ENCODE measurements at places on chromosomes 7 and 10.

DNA sequence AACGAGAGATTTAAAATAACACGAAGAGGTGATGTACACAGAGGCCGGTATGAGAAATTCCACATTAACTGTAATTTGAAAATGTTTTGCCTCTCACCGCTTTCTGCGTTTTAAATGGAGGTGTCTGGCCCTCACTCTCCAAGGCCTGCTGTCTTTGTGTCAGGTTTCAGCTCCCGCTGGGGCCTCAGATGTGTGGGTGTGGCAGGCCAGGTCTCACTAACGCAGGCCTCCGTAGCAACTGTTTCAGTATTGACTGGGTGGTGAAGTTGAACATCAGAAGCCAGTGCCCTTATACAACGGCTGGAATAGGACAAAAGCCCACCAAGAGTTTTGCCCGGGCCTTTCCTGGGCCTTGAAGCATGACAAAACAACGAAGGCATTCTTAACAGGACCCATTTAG, 303.1 kb downstream of the ADARB2 start:
- no peak for DNase-seq

DNA sequence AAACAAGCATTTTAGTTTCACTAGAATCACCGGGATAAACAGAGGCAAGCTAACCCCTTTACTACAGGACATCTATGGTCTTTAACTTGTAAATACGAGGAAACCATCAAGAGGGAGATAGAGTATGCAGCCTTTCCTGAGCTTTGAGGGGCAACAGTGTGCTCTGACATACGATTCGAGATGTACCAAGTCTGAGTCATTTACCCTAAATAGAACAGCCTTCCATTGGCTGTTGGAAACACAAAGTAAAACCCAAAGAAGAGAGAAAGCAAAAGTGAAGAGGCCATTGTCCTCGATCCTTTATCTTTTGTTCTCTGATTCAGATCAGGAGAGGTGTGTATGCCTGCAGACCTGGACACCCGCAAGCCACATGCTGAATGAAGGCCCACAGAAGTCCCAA, 289.5 kb downstream of the KCNMA1 start:
- no peak for DNase-seq

- peak; percentile 45 for DNase-seq
Measured at GRCh38 chr7:100588438-100588837, 2.3 kb downstream of the FBXO24 start.

- DNase-seq: peak; percentile 88
Measured at GRCh38 chr7:93327006-93327633, 95.0 kb downstream of the VPS50 start.

DNA sequence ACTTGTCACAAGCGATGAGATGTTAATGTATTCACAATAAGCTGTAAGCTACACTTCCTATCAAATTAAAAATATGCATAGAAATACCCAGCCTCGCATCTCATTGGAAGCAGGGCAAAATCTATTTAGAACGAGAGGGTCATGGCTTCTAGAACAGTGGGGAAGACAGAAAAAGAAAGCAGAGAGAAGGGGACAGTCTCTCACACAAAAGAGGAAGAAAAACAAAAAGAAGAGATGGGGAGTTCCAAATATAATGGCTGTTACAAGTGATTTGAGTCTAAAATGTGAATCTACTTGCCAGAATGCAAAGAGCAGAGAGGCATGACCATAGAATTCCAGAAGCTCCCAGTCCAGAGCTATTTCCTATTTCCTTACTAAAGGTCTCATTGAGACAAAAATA, 13.8 kb downstream of the LRRN3 start:
- no peak for DNase-seq

DNA sequence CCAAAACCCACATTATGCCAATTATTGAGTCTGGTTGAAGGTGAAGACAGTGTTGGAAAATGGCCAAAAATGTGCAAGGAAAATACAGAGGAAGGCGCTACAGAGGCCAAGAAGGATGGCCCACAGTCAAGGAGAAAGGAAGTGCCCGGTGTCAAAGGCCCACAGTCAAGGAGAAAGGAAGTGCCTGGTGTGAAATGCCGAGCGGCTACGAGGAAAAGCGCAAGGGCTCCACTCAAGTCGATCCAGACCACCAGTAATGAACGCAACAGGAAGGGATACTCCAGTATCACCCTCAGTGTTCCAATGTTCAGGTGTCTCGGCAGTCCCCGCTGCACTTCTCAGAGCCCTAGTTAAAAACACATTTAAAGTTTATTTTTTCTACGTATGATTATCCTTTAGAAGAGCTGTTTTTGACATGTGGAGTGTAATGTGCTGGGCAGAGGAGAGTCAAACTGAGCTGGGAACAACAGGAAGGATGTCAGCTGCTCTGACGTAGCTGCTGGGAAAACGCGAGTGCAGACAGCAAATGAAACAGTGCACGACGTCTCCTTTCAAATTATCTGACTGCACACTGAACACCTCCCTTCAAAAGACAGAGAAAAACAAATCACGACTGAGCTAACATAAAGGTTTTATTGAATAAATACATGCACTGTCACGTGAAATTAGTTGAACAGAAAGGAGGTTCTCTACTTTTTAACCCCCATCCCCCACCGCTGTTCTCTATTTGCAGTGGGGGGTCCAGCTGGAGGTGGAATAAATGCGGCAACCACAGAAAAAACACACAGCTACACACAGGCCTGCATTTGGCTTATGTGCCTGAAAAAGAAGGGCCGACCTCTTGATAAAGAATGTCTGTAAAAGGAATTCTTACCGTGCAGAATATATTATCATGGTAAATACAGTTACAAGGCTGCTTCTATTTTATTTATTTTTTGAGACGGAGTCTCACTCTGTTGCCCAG, 26.1 kb upstream of the NCAPG2 start:
- peak; percentile 41 for DNase-seq

- DNase-seq: peak; percentile 47
Measured at GRCh38 chr10:17227367-17228090, 512 bp upstream of the VIM start.

- DNase-seq: no peak
Measured at GRCh38 chr7:35797311-35797710, 3.5 kb upstream of the SEPTIN7 start.

- DNase-seq: peak; percentile 40
Measured at GRCh38 chr10:71829171-71829570, 21.9 kb downstream of the PSAP start.

DNA sequence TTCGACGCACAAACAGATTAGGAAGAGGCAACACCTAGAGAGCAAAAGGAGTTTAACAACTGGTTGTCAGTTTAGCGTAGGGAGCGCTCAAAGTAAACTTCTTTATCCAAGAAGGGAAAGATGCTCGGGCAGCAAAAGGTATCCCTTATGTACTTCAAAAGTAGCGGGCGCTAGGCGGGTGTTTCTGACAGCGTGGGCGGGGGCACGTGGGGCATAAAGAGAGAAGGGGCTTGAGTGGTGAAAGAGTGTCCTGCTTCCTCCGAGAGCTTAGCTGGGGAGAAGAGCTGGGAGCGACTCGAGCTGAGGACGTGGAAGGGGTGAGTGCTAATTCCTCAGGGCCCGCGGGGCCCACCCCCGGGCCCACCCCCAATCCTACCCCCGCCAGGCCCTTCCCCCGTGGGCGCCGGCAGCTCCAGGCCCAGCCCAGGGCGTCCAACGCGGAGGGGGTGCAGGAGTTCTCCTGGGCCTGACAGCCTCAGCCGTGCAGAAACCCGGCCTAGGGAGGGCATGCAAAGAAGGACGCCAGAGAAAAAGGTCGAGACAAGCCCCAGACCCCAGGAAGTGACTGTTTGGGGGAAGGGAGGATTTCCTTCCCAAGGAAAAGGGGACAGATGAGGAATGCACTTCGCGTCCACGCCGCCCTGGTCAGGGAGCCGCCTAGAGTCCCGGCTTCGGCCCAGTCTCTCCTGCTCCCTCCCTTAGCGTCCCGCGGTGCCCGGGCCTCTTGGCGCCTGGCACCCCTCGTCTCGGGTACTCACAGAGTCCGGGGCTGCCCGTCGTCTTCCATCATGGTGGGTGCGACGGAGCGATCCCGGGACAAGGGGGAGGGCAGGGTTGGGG, 868 bp downstream of the TIAL1 start:
- DNase-seq: peak; percentile 46

DNA sequence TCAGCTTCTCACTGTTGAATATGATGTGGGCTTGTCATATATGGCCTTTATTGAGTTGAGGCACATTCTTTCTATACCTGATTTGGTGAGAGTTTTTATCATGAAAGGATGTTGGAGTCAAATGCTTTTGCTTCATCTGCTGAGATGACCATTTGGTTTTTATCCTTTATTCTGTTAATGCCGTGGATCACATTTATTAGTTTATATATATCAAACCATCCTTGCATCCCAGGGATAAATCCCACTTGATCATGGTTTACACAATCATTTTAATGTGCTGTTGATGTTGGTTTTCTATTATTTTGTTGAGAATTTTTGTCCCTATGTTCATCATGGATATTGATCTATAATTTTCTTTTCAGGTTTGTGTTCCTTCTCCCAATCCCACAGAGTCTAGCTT, 67.0 kb downstream of the EBLN1 start:
- DNase-seq: no peak

GRCh38 chr7:121966276-121966934, 93.4 kb downstream of the PTPRZ1 start:
- DNase-seq: no peak

DNA sequence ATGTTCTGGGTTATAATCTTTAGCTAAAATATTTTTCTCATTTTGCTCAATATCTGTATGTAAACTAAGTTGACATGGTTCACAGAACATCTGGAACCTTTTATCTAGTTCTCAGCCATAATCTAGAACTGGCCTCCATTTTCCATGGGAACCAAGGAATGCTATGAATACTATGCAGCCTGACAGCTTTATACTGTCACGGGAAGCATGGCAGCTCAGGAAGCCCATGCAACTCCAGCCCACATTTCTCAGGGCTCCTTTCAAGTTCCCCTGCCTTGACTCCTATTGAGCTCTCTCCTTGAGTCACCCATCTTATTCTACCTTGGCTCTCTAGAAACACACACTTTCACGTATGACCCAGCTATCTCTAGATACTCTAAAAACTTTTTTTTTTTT, 36.6 kb upstream of the PRKAR2B start:
- DNase-seq: no peak

GRCh38 chr10:59839576-59839975, 66.8 kb downstream of the CCDC6 start:
- peak; percentile 25 for DNase-seq

DNA sequence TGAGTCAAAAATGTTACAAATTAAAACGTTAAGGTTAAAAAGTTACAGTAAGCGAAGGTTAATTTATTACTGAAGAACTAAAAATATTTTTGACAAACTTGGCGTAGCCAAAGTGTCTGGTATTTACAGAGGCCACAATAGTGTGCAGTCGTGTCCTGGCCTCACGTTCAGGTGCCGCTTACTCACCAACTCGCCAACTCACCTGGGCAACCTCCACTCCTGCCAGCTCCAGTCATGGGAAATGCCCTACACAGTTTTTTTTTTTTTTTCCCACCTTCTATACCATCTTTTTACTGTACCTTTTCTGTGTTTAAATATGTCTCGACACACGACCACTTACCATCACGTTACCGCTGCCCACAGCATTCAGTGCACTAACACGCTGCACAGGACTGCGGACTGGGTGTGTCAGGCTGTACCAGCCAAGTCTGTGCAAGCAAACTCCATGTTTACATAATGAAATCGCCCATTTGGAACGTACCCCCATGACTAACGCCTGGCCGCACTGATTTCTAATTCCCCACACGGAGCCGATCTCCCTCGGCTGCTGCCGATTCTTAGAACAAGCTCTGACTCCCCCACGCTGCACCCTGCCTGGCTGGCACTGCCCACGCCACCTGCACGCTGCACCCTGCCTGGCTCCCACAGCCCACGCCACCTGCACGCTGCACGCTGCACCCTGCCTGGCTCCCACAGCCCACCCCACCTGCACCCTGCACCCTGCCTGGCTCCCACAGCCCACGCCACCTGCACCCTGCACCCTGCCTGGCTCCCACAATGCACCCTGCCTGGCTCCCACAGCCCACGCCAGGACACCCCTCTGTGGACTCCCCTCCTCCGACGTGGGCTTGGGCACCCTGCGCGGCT, 203.1 kb downstream of the ZMYND11 start:
- peak; percentile 18 for DNase-seq

DNA sequence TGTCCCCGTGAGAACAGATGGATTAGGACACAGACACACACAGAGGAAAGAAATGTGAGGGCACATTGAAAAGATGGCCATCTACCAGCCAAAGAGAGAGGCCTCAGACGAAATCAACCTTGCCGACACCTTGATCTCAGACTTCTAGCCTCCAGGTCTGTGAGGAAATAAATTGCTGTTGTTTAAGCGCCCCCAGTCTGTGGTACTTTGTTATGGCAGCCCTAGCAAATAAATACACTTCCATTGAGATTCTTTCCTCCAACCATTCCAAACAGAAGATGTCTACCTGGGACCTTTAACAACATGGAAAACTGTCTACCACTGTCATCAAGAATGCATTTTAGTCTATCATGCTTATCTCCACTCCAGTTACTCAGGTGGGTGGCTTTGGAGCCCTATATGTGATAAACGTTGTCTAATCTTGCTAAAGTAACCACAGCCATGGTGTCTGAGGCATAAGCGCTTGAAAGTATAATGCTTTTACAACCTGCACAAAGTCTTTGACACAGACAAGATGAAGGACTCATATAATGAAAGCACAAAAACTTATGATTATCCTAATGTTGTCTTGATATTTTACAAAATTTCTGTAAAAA, 244.3 kb downstream of the MTERF1 start:
- DNase-seq: peak; percentile 50

DNA sequence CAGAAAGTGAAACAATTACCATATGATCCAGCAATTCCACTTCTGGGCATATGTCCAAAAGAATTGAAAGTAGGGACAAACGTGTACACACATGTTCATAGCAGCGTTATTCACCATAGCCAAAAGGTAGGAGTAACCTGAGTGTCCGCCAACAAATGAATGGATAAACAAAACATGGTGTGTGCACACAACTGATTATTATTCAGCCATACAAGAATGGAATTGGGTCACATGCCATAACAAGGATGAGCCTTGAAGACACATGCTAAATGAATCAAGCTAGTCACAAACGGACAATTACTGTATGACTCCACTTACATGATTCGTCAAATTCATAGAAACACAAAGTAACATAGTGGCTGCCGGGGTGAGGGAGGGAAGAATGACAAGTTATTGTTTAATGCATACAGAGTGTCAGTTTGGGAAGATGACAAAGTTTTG, 4.1 kb upstream of the OIT3 start:
- peak; percentile 65 for DNase-seq
